ENCODE measurements at places on chromosomes 3 and 15.

DNA sequence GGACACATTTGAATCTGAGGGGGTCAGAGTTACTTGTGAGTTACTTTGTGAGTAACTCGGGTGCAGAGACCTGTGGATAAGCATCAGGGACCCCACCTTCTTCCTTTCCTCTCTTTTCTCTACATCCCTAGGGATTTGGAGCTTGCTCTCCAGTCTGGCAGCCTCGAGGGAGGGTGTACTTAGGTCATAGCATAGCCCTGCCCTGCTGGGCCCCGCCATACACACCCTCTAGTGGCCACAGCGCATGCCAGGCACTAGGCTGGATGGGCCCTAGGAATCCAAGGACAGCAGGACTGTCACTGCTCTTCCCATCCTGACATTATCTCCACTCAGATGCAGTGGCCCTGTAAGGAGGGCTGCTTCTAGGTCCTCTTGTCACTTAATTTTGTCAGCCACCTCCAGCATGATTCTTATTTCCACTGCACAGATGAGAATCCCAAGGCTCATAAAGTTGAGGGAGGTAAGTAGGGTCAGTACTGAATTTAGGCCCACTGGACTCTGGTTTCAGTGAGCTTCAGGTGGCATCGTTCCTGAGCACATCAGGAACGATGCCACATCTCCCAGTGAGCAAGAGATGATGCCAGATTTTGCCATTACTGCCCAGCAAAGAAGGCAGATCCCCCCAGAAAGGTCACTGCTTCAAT is 3.6 kb upstream of the SMAD6 start:
- no peak for DNase-seq

- no peak for DNase-seq
These were observed 41.6 kb downstream of the WNT5A start for GRCh38 chr3:55445551-55445950.

DNA sequence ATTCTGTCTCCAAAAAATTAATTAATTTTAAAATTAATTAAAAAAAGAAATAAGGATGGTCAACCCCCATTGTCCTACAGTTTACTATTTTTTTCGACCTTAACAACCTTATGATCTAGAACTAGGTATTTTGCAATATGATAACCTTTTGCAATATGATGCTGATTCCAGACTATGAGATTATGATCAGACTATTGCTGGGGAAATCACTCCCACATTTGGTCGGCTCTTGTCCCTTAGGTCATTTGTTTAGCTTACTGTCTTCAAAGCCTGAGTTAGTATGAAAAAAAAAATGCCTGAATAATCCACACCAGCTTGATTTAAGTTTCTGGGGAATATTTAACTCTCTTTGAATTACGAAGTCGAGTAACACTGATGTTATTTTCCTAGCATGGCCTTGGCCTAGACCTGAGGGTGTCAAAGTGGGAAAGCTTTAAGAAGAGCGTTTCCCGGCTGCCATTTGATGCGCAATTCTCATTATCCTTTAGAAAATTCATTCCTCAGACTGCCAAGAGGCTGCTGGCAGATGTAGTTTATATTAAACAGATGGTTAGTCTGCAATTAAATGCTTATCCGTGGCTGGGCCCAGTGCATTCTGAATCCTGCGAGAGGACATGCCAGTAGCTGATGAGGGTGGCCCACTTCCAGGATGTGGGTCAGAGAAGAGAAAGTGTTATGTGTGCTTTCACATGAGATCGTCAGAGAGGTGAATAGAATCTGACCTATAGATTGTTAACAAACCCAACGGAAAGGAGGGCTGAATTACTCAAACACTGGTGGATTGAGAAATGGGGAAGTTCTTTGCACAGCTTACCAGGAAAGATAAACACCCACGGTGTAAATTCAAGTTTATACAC is 496.0 kb upstream of the THBS1 start:
- no peak for DNase-seq

DNA sequence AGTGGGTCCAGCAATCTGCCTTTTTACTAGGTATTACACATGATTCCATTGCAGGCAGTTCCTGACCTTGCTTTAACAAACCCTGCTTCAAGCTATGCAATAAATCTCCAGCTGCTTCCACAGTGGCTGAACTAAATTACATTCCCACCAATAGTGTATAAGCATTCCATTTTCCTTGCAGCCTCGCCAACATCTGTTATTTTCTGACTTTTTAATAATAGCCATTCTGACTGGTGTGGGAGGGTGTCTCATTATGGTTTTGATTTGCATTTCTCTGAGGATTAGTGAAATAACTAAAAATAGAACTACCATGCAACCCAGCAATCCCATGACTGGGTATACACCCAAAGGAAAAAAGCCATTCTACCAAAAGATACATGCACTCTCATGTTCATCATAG is 36.4 kb upstream of the DNAJC13 start:
- no peak for DNase-seq

DNA sequence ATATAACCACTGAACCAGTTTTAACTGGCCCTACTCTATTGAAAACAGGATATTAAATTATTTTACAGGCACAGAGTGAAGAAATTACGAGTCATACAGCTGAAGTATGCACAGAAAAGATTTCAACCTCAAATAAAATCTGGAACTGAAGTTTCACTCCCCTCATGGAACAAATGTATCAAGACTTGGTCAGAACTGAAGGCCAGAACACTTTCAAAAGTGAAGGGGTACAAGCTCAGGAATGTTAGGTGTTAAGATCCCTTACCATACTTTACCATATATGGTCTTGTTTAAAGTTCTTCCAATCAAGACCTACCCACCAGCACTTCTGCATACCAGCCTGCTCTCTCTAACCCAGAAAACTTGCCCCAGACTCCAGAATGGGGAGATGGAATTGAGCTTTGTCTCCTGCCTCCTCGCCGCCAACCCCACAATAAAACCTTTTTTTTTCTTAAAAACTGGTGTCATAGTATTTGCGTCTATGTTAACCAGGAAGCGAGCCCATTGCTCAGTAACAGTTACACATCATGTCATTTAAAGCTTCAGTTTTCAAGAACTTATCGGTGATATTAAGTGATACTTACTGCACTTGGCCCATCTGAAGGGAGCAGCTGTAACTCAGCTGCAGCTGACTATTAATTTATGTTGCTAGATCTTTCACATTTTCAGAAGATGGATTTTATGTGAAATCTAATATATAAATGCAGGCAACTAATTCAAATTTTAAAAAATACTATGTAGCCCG is 59.9 kb downstream of the OXSM start:
- no peak for DNase-seq

DNA sequence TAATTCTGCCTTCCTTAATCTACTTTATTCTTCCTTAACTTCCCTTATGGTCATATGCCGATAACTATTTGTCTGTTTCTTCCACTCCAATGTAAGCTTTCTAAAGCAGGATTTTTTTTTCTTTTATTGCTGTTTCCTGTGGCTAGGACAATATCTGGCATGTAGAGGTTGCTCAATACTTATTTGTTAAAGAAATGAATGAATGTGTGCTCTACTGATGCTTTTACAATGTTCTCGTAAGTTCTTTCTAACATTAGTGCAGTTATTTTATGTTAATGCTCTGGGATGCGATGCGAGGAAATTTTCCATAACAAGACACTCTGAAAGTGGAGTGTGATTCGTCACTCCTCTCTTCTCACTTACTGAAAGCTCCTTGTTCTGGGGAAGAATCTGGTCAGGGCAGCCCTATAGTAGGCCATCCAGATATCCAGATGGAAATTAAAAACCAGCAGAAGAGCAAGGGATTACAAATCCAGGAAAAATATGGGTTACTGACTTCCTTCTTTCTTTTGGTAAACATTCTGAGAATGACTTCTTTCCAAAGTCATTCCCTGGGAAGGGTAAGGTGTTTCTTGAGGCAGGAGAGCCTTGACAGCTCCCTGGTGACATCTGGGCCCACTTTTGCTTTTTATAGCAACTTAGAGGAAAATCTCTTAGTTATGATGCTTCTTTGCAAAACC is 420.4 kb downstream of the PDCD6IP start:
- DNase-seq: no peak

GRCh38 chr15:45714590-45715488 is 80.0 kb downstream of the SQOR start:
- DNase-seq: no peak

DNA sequence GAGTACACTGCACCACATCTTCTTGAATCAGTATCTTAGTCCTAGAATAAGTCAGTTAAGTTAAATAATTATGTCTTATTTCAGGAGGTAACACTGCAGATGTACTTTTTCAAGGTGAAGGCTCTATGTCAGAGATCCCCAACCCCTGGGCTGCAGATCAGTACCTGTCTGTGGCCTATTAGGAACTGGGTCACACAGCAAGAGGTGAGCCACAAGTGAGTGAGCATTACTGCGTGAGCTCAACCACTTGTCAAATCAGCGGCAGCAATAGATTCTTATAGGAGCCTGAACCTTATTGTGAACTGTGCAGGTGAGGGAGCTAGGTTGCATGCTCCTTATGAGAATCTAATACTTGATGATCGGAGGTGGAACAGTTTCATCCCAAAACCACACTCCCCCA is 851.9 kb upstream of the ALCAM start:
- no peak for DNase-seq

GRCh38 chr15:68232937-68233336 is 3.4 kb upstream of the CLN6 start:
- no peak for DNase-seq

DNA sequence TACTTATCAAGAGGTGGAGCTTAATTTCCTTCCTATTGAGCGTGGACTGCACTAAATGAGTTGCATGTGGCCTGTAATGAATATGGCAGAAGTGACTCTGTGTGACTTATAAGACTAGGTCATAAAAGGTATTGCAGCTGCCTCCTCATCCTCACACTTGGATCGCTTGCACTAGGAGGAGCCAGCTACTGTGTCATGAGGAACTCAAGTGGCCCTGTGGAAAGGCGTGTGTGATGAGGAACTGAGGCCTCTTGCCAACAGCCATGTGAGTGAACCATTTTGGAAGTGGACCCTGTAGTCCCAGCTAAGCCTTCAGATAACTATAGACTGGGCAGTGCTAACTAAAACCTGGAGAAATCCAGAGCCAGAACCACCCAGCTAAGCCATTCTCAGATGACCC is 7.1 kb upstream of the SLC30A4 start:
- DNase-seq: no peak

DNA sequence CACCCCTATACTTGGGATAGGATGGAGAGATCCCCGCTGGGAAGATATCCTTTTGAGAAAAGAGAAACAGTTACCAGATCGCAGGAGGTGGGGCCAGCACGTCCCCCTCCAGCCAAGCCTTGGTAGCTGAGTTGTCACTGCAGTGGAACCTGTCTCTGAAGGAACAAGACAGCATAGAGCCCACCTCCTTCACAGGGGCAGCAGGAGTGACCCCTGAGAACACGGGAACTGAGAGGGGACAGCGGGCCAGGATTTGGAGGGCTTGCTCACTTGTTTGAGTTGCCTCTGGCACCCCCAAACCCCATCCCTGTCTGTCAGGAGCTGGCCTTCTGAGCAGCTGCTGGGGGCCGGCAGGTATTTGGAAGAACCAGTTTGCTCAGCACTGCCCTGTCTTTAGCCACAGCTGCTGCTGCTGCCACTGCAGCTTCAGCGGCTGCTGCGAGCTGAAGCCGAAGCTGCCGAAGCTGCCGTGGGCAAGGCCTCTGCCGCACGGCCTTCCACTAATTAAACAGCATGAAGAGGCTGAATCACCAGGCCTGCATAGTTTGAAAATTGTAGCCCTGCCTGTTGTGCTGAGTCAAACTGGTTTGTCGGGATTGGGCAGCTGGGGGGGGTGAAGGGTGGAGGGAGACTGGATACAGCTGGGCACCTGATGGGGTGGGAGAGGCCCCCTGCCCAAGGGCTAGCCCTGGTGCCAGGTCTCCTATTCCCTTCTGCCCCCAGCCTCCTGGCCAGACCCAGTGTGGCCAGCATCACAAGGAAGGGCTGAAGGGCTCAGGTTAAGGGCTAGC is 4.0 kb downstream of the EPHB3 start:
- no peak for DNase-seq

DNA sequence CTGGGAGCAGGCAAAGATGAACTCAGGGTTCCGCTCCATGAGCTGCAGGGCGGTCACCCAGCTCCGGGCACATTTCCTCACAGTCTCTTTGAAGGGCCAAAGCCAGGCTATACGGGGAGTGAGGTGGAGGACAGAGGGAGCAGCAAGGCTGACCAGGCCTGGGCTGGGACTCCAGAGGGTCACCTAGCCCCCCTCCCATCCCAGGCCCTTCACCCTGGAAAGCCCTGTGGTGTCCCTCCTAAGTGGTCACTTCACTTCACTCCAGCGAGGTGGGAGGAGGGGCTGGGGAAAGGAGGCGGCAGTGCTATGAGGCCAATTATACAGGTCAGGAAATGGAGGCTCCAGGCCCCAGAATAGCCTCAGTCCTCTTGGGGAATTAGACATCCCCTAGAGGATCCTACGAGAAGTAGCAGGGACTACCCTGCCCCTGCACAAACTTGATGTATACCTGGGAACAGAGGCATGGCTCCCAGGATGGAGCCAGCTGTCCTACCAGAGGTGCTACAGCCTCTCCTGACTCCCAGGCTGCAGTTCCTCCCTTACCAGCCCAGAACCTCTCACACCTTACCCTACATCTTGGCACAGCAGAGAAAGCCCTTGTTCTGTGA is 5.7 kb downstream of the MAN2C1 start:
- DNase-seq: no peak

DNA sequence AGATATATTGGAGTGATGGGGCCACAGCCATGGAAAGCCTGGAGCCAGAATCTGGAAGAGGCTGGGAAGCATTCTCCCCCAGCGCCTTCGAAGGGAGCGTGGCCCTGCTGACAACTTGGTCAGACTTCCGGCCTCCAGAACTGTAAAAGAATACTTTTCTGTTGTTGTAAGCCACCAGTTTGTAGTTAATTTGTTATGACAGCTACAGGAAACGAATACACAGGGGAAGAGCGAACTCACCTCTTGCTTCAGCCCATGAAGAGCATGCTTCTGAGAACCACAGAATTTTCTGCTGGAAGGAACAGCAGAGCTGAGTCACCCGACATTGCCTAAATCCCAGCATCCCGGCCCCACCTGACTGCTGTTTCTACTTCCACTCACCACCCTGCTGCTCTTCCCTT is 501.7 kb downstream of the SHQ1 start:
- no peak for DNase-seq

DNA sequence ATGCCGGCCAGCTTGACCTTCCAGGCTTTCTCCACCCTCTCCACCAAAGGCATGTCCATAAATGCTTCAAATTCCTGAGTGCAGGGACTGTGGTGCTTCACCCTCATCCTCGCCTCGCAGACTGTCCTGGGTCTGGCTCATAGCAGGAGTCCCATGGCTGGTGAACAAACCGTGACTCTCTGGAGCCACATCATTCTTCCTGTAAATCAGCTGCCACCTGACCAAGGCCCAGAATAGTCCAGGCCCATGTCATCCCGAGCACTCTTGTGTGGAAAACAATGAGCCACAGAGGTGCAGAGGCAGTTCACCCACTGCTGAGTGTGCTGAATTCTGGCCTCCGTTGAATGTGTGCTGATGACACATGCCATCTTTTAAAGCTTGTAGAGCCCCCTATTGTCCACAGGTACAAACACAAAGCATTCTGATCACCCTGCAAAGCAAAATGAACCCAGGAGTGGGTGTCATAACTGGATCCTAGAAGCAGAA is 68.6 kb downstream of the ABHD5 start:
- DNase-seq: no peak

- no peak for DNase-seq
These were observed 56.4 kb downstream of the FEM1B start for GRCh38 chr15:68333775-68334470.

GRCh38 chr3:15551902-15552301 is 30.4 kb upstream of the COLQ start:
- DNase-seq: no peak

All from activated CD8-positive, alpha-beta memory T cell treated with anti-CD3 and anti-CD28 coated beads for 1 hour (primary cell).